Fibroblast of villous mesenchyme (primary cell): ENCODE measurements at places on chromosomes 1 and 21.
A peak's percentile ranks its signal among the peaks of the same experiment; 100 is the strongest.

DNA sequence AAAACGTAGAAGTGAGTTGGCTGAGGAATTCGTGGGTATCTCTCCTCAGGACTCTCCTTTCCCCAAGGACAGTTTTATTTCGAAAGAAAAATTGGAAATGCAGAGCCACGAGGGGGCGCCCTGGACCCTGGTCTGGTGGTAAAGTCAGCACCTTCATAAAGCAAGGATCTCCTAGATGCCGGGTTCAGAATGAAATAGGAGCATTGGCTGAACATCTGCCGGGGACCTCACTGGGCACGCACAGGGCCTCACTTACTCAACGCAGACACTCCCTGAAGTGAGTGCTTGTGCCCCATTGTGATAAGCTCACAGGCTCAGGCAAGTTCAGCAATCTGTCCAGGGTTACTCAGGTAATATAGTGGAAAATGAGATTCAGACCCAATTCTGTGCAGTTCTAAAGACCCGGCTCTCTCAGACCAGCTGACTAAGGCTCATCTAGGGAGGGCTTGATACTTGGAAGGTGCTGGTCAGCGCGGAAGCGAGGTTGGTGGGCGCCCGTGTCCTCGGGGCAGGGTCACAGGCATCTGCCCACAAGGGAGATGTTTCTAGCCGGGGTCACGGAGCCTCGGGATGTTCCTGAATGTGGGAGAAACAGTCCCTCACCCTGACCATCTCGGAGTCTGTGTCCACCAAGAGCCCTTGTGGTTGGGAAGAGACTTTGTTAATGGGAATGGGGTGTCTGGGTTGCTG is 55.7 kb upstream of the ETV3 start:
- peak; percentile 59 for DNase-seq

- DNase-seq = no peak
These were observed 40.7 kb downstream of the CD2 start for GRCh38 chr1:116794804-116795481.

GRCh38 chr1:22597996-22598395 is 34.7 kb downstream of the EPHA8 start:
- no peak for DNase-seq

DNA sequence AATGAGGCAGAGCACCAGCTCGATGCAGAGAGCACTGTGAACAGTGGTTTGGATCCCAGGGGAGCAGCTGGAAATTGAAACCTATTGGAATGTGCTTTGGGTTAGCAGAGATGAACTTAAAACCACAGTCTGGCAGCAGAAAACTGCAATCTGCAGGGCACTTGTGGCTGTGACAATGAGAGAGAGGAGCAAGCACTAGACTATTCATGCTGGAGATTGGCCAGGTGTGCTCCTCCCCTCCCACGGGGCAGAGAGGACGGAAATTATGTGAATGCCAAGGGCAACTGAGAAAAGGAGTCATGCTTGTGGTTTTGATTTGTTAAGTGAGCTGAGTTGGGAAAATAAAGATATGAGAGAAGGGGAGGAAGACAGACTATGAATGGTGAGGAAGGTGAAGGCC is 38.1 kb downstream of the HSD3B2 start:
- DNase-seq = peak; percentile 2

GRCh38 chr1:156075162-156075561 is 7.1 kb downstream of the MEX3A start:
- DNase-seq = no peak
